ENCODE measurements at places on chromosomes 13 and 19.

GRCh38 chr19:35449359-35450043, 1.4 kb downstream of the FFAR2 start:
- DNase-seq, result no peak

DNA sequence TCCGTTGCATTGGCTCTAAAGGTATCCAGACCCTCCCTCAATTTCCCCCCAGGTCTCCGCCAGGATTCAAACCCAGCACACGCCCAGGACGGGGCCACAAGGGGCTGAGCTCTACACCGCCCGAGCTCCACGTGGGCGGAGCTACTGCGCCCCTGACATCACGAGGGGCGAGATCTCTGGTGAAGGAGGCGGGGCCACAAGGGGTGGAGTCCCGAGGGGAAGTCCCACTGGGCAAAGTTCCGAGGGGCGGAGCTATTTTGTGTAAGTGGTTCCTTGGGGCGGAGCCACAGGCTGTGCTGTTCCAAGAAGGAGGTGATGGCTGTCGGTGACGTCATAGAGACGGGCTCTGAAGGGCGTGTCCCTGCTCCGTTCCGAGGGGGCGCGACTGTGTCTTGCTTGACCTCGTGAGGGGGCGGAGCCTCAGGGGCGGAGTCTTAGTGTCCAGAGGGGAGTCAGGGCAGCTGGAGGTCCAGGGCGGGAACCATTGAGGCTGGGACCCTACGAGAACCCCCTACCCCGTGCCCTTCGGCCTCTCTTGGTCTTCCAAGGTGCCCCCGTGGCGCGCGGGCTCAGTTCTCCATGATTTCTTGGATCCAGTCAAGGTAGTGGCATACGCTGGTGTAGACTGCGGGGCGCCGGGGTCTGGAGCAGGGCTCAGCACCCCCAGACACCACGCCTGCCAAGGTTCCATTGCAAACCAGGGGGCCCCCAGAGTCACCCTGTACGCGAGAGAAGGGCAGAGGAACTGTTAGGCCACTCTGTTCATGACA, 1.3 kb upstream of the KLK8 start:
- DNase-seq, result no peak

DNA sequence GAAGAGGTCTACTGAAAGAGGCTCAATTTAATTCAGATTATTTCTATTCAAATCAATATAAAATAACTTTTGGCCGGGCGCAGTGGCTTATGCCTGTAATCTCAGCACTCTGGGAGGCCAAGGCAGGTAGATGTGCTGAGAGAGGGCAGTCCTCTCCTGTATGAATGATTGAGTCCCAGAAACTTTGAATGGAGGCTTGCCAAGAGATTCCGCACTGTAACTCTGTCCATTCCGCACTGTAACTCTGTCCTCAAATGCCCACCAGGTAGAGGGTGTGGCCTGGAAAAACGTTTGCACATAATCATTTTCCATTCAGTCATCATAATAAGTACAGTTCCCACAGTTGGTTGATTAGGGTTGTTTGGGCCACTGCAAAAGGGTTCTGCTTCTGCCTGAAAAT, 274.7 kb upstream of the SOX21 start:
- no peak for DNase-seq

- peak; percentile 26 for DNase-seq
These were observed 31.3 kb upstream of the ASF1B start for GRCh38 chr19:14167576-14168138.

GRCh38 chr19:6047741-6048251, 62.5 kb downstream of the RFX2 start:
- no peak for DNase-seq

Measured in CD4-positive, alpha-beta memory T cell (primary cell).